ENCODE measurements at places on chromosomes 3 and 15. TPM values are rescaled to one million over a fixed set of nuclear protein-coding genes. Genes with fewer than 3 reads are reported as not detected.

GRCh38 chr3:103712320-103713008, 1277.6 kb downstream of the ZPLD1 start:
- no peak for DNase-seq

DNA sequence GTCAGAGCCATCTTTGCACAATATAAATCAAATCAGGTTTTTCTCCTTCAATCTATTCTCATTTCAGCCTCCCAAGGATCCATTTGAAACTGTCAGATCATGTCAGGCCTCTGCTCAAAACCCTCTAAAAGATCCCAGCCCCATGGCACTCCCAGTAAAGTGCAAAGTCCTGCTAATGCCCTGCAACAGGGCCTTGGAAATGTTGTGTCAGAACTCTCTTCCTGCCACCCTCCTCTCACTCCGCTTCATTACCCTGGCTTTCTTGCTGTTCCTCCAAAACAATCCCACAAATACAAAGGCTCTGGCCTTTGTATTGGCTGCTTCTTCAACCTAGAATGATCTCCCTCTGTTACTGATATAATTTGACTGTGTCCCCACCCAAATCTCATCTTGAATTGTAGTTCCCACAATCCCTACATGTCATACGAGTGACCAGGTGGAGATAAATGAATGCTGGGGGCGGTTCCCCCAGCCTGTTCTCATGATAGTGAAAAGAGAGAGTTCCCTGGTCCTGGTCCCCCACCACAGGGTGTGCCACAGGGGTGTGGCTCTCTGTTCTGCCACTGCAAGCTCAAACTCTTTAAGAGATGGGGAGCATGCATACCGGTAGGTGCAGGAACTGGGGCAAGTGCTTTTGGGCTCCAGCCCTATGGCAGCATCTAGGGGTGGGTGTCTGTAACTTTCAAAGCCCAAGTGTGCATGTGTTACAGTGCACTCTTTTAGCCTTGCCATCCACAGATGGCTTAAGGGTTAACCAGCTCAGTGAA, 22.9 kb upstream of the TRA2B start:
- no peak for DNase-seq

GRCh38 chr15:87490666-87491065, 765.9 kb downstream of the NTRK3 start:
- no peak for DNase-seq

GRCh38 chr15:58793862-58794261, 22.8 kb downstream of the MINDY2 start:
- DNase-seq = no peak

- DNase-seq = no peak
These were observed 138.0 kb upstream of the MEF2A start for GRCh38 chr15:99427668-99428361.

GRCh38 chr3:59791774-59792308, 742.0 kb upstream of the CFAP20DC start:
- no peak for DNase-seq

- DNase-seq = no peak
These were observed 158.0 kb downstream of the RAB11A start for GRCh38 chr15:66027268-66027805.

DNA sequence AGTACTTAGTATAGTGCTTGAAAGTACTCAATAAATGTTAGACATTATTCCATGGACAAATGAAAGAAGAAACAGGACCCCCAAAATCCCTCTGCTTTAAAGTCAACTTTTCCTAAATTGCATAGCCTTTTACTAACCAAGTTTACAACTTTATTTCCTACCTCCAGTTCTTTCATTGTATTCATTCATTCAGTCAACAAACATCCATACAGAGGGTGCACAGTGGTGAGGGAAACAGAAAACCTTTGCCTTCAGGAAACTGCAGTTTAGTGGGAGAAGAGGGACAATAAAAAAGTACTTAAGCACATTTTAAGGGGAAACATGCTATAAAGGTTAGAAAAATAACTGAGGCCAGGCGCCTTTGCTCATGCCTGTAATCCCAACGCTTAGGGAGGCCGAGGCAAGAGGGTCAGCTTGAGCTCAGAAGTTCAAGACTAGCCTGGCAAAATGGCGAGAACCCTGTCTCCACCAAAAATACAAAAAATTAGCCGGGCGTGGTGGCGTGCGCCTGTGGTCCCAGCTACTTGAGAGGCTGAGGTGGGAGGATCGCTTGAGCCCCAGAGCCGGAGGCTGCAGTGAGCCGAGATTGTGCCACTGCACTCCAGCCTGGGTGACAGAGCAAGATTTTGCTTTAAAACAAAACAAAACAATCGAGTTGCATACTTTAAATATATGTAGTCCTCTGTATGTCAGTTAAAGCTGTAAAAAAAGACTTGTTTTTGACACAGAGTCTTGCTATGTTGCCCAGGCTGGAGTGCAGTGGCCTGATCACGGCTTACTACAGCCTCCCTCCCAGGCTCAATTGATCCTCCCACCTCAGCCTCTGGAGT, 1.1 kb upstream of the DENND4A start:
- DNase-seq = no peak

DNA sequence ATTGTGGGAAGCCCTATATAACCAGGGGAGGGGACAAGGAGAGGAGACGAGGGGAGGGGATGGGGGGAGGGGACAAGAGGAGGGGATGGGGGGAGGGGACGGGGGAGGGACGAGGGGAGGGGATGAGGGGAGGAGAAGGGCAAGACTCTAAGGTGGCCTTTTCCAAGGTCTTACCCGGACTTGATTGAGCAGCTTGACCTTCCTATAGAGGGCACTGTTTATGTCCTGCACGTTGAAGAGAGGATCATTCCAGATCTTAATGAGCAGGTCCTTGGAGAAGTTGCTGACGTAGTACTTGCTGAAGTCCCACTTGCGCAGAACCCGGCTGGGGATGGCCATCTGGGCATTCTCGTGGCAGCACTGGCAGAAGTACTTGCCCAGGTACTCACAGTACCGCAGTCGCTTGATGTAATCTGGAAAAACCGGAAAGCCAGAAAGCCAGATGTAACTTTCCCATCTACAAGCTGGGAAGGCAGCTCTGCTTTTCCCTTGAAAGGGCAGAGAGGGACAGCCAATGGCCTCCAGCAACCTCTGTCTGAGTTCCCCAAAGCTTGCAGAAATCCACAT, 55.7 kb downstream of the RUBCN start:
- DNase-seq = peak; percentile 90

DNA sequence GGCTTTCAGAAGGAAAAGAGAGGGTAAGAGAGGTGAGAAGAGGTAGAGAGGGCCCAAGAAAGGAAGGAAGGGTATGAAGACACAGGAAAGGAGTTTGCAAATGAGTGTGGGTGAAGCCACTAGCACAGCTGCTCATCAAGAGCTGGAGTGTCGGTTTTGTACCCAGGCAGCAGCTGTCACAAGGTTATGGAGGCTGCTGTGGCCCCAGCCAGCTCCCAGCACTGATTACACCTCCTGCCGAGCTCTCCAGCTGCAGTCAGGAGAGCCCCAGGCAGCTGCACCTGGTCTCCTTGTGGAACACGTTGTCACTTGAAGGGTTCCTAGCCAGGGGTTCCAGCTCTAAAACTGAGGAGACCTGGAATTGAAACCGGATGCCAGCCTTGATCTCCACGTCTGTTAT, 60.4 kb upstream of the CHD2 start:
- peak; percentile 28 for DNase-seq

- no peak for DNase-seq
These were observed 284.8 kb upstream of the CFAP20DC start for GRCh38 chr3:59334585-59334984.

DNA sequence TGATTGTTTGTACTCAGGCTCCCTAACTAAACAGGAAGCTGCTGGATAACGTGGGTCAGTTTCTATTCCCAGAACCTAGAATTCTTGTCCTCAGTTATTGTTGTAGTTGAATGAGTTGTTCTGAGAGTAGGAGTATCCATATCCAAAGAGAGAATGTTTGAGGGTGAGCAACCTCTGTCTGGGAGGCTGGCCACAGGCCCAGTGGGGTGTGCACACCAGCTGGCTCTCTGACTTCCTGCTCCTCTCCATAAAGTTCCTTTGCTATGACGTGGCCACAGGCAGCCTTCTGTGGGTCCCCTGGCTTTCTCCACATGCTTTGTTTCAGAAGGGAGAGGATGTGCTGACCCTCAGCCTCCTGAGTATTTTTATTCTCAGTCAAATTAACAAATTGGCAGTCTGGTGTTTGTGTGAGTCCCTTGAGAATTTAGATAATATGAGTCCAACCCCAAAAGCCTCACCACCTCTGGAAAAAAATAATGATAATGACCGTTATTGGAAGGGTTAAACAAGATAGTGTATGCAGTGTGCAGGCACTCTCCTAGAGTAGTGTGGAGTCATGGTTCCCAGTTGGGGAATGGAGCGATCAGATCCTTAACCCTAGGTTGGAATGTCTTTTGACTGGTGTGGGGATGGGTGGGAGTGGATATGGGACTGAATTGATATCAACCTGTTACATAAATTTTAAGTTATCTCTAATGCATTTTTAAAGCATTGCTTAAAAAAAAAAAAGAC, 47.6 kb upstream of the MED12L start:
- peak; percentile 11 for DNase-seq

DNA sequence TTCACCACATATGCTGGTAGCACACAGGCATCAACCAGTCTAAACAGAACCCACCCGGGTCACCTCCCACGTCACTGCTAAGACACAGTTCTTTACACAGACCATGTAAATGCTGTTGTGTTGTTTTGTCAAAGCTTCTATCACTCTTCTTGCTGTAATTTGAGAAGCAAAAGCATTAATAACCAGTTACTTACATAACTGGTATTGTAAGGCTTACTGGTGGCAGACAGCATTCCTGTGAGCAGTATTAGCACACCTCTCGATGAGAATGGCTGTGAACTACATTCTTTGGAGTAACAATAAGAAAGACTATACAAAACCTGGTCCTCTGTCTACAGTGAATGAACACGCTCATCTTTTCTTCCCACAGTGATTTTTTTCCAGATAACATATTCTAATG, 479.2 kb downstream of the LPP start:
- no peak for DNase-seq

Gene ST6GAL1
- 10.2 TPM for total RNA-seq

Gene CSPG5
- total RNA-seq = 0.66 TPM

Gene MINAR1
- 3.0 TPM for total RNA-seq
